Effector CD4-positive, alpha-beta T cell (primary cell): ENCODE measurements at places on chromosomes 3 and 15.

DNA sequence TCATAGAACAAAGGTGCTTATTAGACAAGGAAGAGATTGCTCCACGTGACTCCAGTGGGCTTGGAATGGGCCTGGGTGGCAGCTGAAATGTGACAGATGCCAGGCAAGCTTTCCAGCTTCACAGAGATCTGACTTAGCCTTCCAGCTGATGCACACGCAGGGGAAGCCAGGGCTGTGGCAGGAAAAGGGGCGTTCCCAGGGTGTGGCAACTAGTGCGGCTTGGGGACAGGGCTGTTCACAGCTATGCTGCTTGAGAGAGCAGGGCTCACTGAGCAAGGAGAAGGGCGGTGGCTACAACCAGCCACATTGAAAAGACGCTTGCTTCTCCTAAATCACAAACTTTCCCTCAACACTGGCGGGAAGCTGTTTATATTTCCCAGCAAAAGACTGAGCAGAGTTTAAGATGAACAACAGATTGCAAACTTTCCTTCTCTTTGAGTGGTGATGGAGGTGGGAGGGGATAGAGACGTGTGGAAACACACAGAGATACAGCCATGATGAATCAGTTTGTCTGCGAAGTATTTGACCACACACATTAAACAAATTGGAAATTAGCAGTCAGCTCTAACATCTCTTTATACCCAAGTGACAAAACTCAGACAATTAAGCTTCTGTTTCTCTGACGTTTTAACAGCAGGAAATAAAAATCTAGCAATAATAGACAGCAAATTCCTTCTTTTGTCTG is 127.5 kb downstream of the BDH1 start:
- DNase-seq = no peak

DNA sequence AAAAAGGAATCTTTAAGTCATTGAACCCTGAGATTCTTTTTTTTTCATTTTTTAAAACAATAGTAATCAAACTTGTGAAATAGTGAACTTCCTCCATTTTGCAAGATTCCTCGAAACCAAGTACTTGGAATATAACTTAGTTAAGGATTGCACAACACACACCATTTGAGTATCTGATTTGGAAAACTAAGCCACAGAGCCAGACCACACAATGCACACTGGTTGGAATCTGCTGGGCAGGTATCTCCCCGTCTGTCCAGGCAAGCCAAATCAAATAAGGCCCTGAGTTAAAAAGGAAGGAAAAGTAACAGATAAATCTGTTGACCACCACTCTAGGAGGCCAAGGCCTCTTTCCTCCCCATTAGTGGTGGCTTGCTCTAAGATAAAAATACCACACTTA is 177.5 kb upstream of the ICE2 start:
- DNase-seq = no peak

DNA sequence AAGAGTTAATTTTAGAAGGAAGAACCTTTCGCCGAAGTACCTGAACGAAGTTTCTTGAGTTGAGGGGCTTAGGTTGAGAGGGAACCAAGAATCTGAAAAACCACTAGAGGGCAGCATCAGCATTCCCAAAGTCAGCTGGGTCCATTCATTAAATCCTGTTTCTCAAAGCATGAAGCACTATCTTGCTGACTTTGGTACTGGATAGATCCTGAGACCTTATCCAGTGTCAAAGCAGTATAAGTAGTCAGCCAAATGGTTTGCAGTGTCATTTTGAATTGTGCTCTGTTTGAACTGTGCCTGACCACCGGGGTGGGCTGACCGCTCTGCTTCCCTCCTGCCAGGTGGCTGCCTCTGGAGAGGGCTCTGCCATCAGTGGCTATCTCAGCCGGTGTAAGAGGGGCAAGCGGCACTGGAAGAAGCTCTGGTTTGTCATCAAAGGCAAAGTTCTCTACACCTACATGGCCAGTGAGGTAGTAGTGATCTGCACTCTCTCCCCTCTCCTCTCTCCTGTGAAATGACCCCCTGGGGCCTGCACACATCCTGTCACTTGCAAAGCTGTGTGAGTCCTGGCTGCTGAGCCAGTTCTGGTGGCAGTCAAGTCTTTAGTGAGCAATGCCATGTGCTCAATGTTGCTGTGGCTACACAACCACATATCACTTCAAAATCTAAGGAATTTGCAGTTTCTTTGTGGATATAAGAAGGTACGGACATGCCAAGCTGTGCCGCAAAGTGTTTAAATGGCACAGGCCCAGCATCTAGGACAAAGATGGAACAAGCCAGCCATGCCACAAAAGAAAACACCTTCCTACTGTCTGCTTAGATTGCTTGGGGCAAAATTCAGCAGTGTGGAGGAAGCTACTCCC is 21.4 kb upstream of the NR2C2 start:
- no peak for DNase-seq

DNA sequence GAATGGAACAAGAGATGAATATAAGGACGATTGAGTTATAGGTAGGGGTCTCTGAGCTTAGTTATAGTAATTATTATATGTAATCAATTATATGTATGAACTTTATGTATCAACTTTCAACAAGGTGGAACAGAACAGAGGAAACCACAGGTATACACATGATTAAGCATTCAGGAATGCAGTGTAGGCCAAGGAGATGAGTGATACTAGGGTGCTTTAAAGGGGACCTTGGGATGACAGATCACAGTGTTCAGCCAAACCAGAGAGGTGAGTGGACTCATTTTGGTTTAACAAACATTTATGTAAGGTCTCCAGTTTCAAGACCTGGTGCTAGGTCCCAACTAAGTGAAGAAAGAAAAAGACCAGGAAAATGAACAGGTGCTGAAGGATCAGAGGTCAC is 895.5 kb downstream of the ROBO2 start:
- no peak for DNase-seq

GRCh38 chr3:178193846-178194245 is 342.4 kb upstream of the KCNMB2 start:
- DNase-seq = no peak

GRCh38 chr15:33612721-33613304 is 302.0 kb downstream of the RYR3 start:
- DNase-seq = no peak

DNA sequence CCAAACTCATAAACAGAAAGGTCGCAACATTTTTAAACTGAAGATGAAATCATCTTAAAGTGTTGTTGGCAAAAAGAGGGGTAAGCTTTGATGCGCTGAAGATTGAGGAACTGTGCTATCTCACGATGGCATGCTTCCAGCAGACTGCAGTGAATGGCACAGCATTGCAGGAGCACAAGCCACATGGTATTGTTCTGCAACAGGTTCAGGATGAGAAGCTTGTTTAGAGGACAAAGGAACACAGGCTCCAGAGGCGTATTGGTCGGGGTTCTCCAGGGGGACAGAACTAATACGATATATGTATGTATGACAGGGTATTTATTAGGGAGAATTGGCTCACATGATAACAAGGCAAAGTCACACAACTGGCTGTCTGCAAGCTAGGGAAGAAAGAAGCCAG is 13.8 kb upstream of the PLD1 start:
- no peak for DNase-seq

- peak; percentile 8 for DNase-seq
Observed at GRCh38 chr15:86231864-86232721, 152.4 kb downstream of the AGBL1 start.

- DNase-seq = no peak
Observed at GRCh38 chr3:115861166-115861733, 237.9 kb downstream of the GAP43 start.

DNA sequence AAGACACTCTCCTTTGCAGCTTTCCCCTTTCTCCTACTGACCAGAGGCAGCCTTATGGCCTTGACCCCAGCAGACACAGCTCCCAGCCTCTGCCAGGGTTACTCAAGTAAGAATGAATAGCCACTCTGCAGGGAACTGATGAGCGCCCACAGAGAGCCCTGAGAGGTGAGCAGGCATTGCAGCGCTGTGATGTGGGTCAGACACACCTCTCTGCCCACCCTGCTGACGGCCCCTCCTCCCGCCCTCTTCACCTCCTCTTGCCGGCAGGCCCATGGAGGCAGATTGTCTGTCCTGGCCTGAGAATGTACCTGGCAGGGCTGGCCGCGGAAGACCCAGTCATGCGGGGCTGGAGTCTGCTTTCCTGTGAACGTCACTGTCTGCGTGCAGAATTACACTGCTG is 512.6 kb upstream of the PPP2R3A start:
- DNase-seq = no peak

DNA sequence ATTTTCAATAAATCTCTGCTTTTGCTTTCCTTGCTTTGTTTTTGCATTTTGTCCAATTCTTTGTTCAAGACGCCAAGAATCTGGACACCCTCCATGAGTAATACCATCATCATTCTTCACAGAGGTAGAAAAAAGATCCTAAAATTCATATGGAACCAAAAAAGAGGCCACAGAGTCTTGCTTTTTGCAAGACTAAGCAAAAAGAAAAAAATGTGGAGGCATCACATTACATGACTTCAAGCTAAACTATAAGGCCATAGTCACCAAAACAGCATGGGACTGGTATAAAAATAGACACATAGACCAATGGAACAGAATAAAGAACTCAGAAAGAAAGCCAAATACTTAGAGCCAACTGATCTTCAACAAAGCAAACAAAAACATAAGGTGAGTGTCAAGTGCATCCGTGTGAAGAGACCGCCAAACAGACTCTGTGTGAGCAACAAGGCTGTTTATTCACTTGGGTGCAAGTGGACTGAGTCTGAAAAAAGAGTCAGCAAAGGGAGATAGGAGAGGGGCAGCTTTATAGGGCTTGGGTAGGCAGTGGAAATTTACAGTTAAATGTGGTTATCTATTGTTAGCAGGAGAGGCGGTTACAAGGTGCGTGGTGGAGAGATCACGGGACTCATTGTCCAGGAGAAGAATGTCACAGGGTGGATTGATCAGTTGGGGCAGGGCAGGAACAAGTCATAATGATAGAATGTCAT is 10.9 kb downstream of the STRIT1 start:
- no peak for DNase-seq

DNA sequence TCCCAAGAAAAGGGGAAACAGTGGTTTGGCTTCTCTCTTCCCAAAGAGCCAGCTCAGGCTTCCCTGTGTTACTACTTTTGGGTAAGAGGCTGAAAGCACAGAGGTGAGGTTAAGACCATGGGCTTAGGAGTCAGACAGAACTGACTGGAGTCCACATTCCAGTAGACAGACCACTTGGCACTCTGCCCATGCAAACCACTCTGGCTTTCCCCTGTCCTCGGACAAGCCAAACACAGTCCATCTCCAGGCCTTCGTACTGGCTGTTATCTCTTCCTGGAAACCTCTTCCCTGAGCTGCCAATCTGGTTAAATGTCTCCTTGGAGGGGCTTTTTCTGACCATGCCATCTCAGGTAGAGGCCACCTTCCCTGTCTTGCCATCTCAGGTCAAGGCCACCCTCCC is 53.1 kb upstream of the FAM3D start:
- no peak for DNase-seq

GRCh38 chr3:142648950-142649349 is 52.8 kb downstream of the PLS1 start:
- no peak for DNase-seq
